ENCODE measurements at places on chromosomes 11 and 22.

- DNase-seq, result no peak
- H3K27me3 ChIP-seq, result no peaks in the 10 kb centered on the region
- H3K4me3 ChIP-seq, result no peak overlapping the region
- H3K27ac ChIP-seq, result no peak overlapping the region
- H3K36me3 ChIP-seq, result 0 out of 2 replicates have a peak, but pooled peaks cover 5% of the 10 kb centered on the region
Observed at GRCh38 chr11:9208726-9209501, 56.2 kb downstream of the DENND5A start.

GRCh38 chr11:86699040-86699791 lies 26.8 kb upstream of the ME3 start:
- no peaks in the 10 kb centered on the region for H3K36me3 ChIP-seq
- no peak overlapping the region for H3K4me3 ChIP-seq
- H3K4me1 ChIP-seq, result peaks cover 45% of the 10 kb centered on the region
- DNase-seq, result peak; percentile 40
- no peaks in the 10 kb centered on the region for H3K27me3 ChIP-seq
- H3K27ac ChIP-seq, result peak overlapping the region; percentile 23

GRCh38 chr11:14774721-14775120 lies 117.3 kb downstream of the CYP2R1 start:
- no peak overlapping the region for H3K4me3 ChIP-seq
- no peaks in the 10 kb centered on the region for H3K27me3 ChIP-seq
- no peaks in the 10 kb centered on the region for H3K4me1 ChIP-seq
- H3K36me3 ChIP-seq, result no peaks in the 10 kb centered on the region
- DNase-seq, result no peak

DNA sequence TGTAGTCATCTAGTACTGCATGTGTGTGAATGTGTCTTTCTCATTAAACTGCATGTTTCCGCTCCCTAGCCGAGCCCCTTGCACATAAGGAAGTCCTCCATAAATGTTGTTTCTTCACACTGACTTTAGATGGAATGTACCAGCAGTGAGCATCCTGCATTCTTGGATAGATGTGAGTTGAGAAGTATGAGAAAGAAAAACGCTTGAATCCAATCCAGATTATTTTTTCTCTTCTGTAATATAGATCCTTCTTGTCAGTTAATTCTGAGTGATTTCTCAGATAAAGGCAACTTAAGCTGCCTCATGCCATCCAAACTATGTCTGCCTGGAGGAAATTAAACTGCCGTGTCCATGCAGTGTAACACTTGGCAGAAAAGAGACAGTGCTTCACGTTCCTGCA lies 268.1 kb upstream of the ISX start:
- no peaks in the 10 kb centered on the region for H3K4me1 ChIP-seq
- DNase-seq, result no peak
- H3K4me3 ChIP-seq, result no peak overlapping the region
- no peaks in the 10 kb centered on the region for H3K27me3 ChIP-seq
- H3K27ac ChIP-seq, result no peak overlapping the region

DNA sequence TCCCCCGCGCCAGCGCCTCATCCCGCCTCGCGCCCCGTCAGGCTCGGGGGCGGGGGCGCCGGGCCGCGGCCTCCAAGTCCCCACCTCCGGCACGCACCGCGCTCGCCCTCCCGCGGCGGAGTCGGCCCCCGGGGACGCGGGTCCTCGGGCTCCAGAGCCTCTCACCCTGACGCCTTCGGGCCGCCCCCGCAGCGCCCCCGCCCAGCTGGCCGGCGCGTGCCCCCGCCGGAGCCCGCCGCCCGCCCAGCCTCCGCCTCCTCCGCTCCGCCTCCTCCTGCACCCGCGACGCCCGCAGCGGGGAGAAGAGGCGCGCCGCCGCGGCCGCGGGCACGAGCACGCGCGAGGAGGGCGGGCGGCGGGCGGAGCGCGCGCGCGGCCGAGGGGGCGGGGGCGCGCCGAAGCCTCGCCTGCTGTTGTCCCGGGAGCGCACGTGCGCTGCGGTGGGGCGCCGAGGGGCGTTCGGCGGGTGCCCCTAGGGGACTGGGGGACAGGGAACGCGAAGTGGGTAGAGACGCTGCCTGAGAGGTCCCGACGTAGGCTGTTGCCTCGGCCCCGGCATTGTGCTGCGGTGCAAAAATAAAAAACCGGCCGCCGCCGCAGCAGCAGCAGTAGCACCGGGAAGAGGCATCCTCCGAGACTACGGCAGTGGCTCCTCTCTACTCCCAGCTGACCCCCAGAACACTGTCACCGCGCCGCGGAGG lies 87.4 kb upstream of the ARHGAP32 start:
- no peaks in the 10 kb centered on the region for H3K36me3 ChIP-seq
- no peaks in the 10 kb centered on the region for H3K27me3 ChIP-seq
- peak overlapping the region; percentile 33 for H3K27ac ChIP-seq
- peaks cover 20% of the 10 kb centered on the region for H3K4me1 ChIP-seq
- peak; percentile 92 for DNase-seq

- H3K27ac ChIP-seq, result no peak overlapping the region
- no peaks in the 10 kb centered on the region for H3K4me1 ChIP-seq
Observed at GRCh38 chr11:132549001-132549400, 983.3 kb downstream of the OPCML start.

DNA sequence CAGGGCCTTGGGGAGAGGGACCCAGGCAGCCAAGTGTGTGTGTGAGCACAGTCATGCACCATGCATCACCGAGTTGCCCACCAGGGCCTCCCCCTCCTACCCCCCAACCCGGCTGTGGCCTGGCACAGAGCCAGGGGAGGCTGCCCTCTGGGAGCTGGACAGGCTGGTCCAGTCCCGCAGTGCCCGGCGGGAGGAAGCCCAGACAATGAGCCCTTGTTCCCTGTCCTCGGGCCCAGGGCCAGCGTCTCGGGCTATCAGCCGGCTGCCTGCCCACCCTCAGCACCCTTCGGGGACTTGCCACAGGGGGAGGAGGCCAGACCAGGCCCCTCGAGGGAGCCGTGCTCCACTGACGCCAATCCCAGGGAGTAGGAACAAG lies 4.5 kb downstream of the LRRC75B start:
- H3K27me3 ChIP-seq, result no peaks in the 10 kb centered on the region
- peaks cover 8% of the 10 kb centered on the region for H3K4me1 ChIP-seq
- H3K36me3 ChIP-seq, result no peaks in the 10 kb centered on the region
- no peak overlapping the region for H3K4me3 ChIP-seq
- DNase-seq, result no peak

GRCh38 chr11:101862391-101863233 lies 52.2 kb upstream of the CEP126 start:
- peak; percentile 87 for DNase-seq
- 0 out of 2 replicates have a peak overlapping the region, but pooled peaks have one; percentile 7 for H3K4me3 ChIP-seq
- H3K27me3 ChIP-seq, result no peaks in the 10 kb centered on the region
- no peaks in the 10 kb centered on the region for H3K36me3 ChIP-seq
- H3K27ac ChIP-seq, result peak overlapping the region; percentile 78
- peaks cover 54% of the 10 kb centered on the region for H3K4me1 ChIP-seq

GRCh38 chr11:699753-700152 lies 4.1 kb downstream of the TMEM80 start:
- H3K27me3 ChIP-seq, result no peaks in the 10 kb centered on the region
- peaks cover 28% of the 10 kb centered on the region for H3K4me1 ChIP-seq
- no peaks in the 10 kb centered on the region for H3K36me3 ChIP-seq
- DNase-seq, result no peak

GRCh38 chr11:128148208-128148607 lies 439.1 kb downstream of the ETS1 start:
- DNase-seq, result no peak
- no peaks in the 10 kb centered on the region for H3K36me3 ChIP-seq
- H3K4me3 ChIP-seq, result no peak overlapping the region
- 0 out of 2 replicates have a peak, but pooled peaks cover 5% of the 10 kb centered on the region for H3K4me1 ChIP-seq
- no peaks in the 10 kb centered on the region for H3K27me3 ChIP-seq
- no peak overlapping the region for H3K27ac ChIP-seq

GRCh38 chr22:30810105-30810504 lies 115.4 kb downstream of the OSBP2 start:
- no peak overlapping the region for H3K27ac ChIP-seq
- H3K4me3 ChIP-seq, result no peak overlapping the region
- no peaks in the 10 kb centered on the region for H3K27me3 ChIP-seq
- H3K36me3 ChIP-seq, result no peaks in the 10 kb centered on the region

Measured in GM23248 (cell line).